ENCODE measurements at places on chromosomes 1 and 21. TPM values are rescaled to one million over a fixed set of nuclear protein-coding genes. Genes with fewer than 3 reads are reported as not detected.

Gene SLC9C2
- total RNA-seq = not detected

Gene OLIG1
- not detected for total RNA-seq

Gene CRYAA
- not detected for total RNA-seq

Gene PADI1
- total RNA-seq = 0.86 TPM

Gene CACNA1S
- total RNA-seq = not detected

Gene C4BPA
- total RNA-seq = 0.33 TPM
